ENCODE measurements at places on chromosomes 2 and 18. TPM values are rescaled to one million over a fixed set of nuclear protein-coding genes. Genes with fewer than 3 reads are reported as not detected.

SPC25 gene
- total RNA-seq = 2.2 TPM

COL3A1 gene
- 25.5 TPM for total RNA-seq

OR6B3 gene
- total RNA-seq = not detected

CD226 gene
- 0.59 TPM for total RNA-seq

SULT6B1 gene
- total RNA-seq = not detected

FAM136A gene
- 26.2 TPM for total RNA-seq

CHCHD5 gene
- 26.3 TPM for total RNA-seq

KCNE4 gene
- total RNA-seq = 1.0 TPM

LBX2 gene
- total RNA-seq = not detected

ACMSD gene
- total RNA-seq = not detected

IWS1 gene
- 42.3 TPM for total RNA-seq

MAP3K19 gene
- total RNA-seq = not detected

STK11IP gene
- 18.3 TPM for total RNA-seq

GPAT2 gene
- 0.96 TPM for total RNA-seq

CDH20 gene
- total RNA-seq = 0.28 TPM

WDFY1 gene
- total RNA-seq = 42.9 TPM

CCDC138 gene
- total RNA-seq = 4.2 TPM

FBXO15 gene
- total RNA-seq = 4.2 TPM

POTEC gene
- total RNA-seq = 6.5 TPM

LRRC30 gene
- total RNA-seq = not detected

ZSWIM2 gene
- total RNA-seq = not detected

SERPINB12 gene
- total RNA-seq = not detected

CPLX4 gene
- not detected for total RNA-seq

FSHR gene
- total RNA-seq = not detected

REG3A gene
- total RNA-seq = not detected

ZNF396 gene
- total RNA-seq = 3.9 TPM

PARD3B gene
- total RNA-seq = 14.7 TPM

FEV gene
- 25.9 TPM for total RNA-seq

KCNJ13 gene
- 0.32 TPM for total RNA-seq

SPEG gene
- 30.7 TPM for total RNA-seq

BOLL gene
- total RNA-seq = not detected

TNFRSF11A gene
- 6.1 TPM for total RNA-seq

SERPINB3 gene
- 8.5 TPM for total RNA-seq

TTC27 gene
- 13.0 TPM for total RNA-seq

ACVR1 gene
- 16.0 TPM for total RNA-seq

KYNU gene
- 0.34 TPM for total RNA-seq

ZNF385B gene
- total RNA-seq = 4.9 TPM

LYPD6 gene
- total RNA-seq = 5.1 TPM

EIF2B4 gene
- total RNA-seq = 46.9 TPM

Measured in prostate gland (tissue), 2 donors.